ENCODE measurements at places on chromosomes 5 and 9.

DNA sequence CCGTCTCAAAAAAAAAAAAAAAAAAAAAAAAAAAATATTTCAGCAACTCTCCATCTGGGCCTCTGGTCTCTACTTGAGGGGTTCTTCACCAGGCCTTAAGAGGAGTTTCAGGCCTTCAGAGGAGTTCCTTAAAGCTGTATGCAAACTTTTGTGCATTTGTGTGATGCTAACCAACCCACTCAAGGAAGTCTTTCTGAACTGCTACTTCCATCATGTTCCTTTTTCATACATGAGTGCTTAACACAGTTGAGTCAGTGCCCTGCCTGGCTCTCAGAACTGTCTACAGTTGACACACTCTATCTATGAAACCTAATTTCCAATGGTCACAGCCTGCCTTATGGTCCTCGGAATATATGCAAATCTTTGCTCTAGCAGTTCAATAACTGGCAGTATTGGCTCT is 146.5 kb downstream of the MEF2C start:
- no peak for ATAC-seq

- no peak for ATAC-seq
Measured at GRCh38 chr5:60447488-60447920, 252.5 kb downstream of the DEPDC1B start.

DNA sequence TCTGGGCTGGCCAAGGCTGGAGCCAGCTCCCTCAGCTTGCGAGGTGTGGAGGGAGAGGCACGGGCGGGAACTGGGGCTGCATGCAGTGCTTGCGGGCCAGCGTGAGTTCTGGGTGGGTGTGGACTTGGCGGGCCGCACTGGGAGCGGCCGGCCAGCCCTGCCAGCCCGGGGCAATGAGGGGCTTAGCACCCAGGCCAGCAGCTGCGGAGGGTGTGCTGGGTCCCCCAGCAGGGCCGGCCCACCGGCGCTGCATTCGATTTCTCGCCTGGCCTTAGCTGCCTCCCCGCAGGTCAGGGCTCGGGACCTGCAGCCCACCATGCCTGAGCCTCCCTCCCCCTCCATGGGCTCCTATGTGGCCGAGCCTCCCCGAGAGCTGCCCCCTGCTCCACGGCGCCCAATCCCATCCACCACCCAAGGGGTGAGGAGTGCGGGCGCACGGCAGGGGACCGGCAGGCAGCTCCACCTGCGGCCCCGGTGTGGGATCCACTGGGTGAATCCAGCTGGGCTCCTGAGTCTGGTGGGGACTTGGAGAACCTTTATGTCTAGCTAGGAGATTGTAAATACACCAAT is 302.6 kb upstream of the ADAMTS16 start:
- ATAC-seq, result no peak

DNA sequence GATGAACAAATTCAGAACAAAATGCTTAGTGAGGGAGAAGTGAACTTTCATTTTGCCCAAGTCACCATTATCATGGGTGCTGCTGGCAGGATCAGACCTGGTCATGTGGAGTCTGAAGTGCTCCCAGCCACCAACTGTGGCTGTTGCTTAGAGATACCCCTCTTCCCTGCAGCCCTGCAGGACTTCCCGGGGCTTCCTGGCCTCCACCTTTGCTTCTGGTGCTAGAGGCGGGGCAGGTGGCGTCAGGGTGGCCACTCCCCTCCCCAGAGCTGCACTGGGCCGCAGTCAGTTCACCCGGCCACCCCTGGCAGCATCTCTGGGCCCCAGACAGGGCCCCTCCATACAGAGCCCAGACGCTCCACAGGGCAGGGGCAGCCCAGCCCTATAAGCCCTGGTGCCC is 30.0 kb upstream of the SLC12A7 start:
- ATAC-seq, result no peak

DNA sequence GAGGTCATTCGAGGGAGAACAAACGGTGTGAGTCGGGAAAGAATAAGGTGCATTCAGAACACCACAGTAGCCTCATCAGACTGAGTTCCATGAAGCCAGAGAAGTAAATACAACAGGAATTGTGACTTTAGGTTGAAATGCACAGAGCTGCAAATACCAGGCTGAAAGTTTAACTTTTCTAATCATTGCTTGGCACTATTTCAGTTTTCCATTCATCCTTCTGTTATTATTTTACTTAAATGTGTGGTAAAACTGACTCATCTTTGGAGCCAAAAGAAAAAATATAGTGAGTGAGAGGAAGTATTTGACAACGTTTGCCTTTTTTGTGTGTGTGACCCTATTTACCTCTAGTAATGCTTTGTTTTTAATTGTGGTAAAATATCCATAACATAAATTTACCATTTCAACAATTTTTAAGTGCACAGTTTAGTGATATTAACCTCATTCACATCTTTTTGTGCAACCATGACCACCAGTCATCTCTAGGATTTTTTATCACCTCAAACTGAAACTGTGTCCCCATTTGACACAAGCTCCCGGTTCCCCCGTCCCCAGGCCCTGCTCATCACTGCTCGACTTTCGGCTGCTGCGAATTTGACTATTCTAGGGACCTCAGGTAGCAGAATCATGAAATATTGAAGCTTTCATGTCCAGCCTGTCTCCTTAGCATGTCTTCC is 166.8 kb downstream of the HSD17B3 start:
- ATAC-seq, result no peak

- ATAC-seq, result peak; percentile 69
Measured at GRCh38 chr5:32600054-32600622, 14.8 kb downstream of the SUB1 start.

GRCh38 chr5:156473269-156473908 is 146.4 kb downstream of the SGCD start:
- peak; percentile 47 for ATAC-seq

DNA sequence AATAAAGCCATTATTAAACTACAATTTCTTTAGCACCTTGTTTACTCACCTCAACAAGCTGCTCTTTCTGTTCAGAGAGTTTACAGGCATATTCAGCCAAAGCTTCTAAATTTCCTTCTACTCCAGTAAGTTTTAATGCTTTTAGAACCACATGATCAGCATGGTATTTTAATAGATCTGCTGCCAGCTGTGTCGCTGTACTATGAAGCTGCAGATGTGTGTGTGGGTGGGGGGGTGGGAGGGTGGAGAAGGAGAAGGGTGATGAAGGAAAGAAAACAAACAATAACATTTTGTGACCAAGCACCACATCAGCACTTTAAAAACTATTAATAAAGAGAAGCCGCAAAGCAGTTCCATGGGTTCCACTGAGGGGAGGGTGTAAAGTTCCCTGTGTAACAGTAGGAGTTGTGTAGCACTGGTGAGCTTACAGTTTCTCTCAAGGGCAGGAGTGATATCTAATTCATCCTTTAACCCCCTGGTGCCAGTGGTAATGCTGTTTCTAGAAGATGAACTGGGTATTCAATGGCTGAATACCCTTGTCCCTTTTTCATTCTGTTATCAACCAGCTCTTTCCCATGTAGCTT is 38.5 kb downstream of the ABITRAM start:
- ATAC-seq, result no peak

DNA sequence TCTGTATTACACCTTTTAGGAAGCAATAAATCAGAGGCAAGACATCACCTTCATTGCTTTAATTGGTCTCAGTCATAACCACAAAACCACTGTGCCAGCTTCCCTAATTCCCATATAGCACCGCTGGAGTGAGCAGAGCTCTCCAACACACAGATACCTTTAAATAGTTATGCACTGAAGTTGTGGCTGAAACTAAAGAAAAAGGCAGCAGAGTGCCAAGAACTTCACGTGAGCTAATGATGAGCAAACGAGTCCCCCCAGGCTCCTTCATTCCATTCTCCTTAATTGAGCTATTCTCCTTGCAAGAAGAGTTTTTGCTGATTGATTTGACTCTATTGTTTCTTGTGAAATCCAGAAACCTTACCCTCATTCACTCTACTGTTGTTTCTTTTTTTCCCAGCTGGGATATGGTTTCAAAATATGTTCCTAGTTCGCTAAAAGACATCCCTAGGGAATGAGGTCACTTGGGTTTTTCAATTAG is 501.5 kb downstream of the SPATA31D1 start:
- no peak for ATAC-seq

GRCh38 chr5:73935719-73936118 is 309.7 kb downstream of the ARHGEF28 start:
- ATAC-seq, result no peak

- no peak for ATAC-seq
Measured at GRCh38 chr5:122218778-122219177, 89.4 kb downstream of the ZNF474 start.

DNA sequence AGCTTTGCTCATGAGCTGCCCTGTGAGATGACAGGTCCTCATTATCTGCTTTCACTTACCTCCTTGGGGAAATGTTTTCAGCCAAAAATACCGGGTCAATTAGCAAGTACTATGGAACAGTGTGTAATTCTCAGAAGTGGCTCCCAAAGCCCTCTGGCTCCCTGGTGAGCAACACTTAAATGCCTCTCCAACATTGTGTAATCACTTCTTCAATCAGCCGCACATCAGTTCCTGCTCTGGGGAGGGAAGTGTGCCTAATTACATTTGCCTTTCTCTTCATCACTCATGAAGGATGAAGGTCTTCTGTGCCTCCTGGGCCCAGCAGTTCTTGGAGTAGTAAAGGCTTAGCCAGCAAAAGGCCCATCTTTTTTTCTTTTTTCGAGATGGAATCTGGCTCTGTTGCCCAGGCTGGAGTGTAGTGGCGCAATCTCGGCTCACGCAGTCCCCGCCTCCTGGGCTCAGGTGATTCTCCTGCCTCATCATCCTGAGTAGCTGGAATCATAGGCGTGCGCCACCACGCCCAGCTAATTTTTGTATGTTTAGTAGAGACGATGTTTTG is 23.1 kb downstream of the NIM1K start:
- ATAC-seq, result no peak

DNA sequence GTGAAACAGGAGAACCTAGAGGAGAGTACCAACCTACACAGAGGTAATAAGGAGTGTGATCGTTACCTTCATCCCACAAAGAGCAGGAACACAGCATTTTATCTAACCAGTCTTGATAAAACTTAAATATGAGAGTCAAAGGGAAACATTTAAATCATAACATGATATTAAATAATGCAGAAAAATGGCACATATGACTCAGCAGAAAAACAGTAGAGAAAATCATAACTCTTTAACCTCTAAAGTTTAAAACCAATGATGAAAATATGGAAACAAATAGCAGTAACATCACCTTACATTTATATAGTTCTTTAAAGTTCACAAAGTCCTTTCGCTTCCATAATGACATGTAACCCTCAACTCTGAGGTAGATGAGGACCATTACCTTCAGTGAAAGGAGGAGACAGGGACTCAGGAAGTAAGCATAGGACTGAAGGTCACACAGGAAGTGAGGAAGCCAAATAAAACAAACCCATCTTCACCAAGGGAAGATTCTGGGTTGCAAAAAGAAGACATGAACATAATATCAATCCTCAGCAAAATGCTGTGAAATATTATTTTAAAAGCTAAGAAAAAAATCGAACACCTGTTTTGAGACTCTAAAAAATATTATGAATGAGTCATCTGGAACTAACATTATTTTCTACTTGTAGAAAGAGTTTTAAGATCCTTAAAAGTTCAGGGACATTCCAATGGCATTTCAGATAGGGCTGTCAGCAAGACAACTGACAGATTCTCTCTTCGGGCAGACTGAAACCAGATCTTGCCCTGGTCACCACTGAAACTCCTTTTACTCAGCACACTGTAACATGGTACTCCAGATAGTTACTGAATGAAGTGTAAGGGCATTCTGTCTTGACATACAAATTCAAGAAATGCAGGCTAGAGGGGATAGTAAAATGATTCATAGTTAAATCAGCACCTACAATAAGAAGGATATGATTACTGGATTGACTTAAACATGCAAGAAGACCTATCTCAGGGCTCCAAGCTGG is 148.5 kb downstream of the EPB41L4A start:
- ATAC-seq, result no peak

DNA sequence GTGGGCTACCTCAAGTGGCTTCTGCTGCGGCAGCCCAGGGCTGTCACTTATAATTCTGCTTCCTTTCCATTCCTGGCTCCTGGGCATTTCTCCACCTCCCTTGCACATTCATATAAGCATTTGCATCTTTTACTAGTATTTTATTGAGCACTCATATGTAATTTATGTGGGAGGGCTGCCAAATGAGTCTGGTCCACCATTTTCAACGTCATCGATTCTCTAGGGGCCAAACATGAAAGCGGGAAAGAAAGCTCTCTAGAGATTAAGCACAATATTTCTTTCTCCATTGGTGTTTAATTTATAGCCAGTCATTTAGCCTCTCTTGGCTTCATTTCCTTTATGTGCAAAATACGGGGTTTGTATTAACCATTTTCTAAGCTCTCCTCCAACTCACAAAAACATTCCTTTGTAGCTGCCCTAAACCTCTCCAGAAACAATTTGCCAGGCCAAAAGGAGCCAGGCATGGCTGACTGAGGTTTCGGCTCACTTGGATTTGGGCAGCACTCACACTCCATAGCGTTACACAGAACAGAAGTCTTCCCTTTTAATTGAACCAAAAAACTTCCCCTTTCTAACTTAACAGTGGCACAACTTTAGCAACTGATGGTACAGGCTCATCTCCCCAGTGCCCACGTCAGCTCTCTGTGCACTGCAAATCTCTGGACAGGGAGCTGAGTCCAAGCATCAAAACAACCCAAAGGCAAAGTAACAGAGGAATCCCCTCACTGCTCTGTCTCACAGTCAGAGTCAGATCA is 183.5 kb downstream of the ROR2 start:
- ATAC-seq, result no peak

- ATAC-seq, result peak; percentile 89
Measured at GRCh38 chr5:151195622-151196021, 28.3 kb downstream of the CCDC69 start.

DNA sequence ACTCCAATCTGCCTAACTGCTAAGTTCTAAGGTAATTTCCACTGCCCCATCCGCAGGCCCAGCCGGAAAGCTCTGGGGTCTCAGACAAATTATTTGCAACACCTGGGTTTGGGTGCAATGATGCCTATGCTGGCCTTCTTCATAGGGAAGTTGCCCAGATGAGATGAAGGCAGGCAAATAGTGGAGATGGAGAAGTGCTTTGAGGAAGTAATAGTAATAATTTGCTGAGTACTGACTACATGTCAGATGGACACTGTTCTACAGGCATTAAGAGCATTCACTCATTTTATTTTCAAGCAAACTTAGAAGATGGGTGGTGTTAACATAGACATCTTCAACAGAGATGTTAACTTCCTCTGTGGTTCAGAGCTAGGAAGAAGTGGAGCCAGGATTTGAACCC is 3.8 kb downstream of the PCDH12 start:
- ATAC-seq, result no peak

DNA sequence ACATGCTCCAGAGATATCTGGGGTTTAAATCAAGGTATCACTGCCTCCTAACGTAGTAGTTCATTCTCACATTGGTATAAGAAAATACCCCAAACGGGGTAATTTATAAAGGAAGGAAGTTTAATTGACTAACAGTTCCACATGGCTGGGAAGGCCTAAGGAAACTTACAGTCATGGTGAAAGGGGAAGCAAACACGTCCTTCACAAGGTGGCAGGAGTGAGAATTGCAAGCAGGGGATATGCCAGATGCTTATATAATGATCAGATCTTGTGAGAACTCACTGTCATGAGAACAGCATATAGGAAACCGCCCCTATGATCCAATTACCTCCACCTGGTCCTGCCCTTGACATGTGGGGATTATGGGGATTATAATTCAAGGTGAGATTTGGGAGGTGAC is 1280.2 kb upstream of the C9orf72 start:
- ATAC-seq, result no peak

GRCh38 chr9:15317836-15318235 is 10.8 kb upstream of the TTC39B start:
- ATAC-seq, result no peak

- no peak for ATAC-seq
Measured at GRCh38 chr9:134666831-134667230, 25.2 kb downstream of the COL5A1 start.

- no peak for ATAC-seq
Measured at GRCh38 chr5:43675357-43675756, 72.4 kb downstream of the NNT start.
